ENCODE measurements at places on chromosomes 16 and 17.

DNA sequence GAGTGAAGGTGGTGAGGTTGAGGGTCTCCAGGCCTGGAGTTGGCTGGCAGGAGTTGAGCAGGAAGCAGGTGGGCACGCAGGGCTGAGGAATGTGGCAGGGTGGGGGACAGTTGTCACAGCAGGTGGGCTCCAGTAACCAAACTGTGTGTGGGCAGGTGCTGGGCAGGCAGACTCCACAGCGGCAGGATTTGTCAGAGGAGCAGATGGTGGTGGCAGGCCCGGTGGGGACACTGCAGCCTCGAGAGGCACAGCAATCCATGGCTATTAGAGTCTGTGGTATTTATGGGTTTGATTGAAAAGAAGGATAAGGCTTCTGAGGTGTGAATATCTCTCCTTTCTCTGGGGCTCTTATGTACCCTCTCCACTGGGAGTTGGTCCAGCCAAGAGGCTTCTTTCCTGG lies at the start of gene KRTAP3-3:
TSS of gene KRTAP3-3 (minus strand) at position 326 of the 400 bp plus-strand sequence. CDS start at position 259, 67 bp downstream.
- no peak for DNase-seq

DNA sequence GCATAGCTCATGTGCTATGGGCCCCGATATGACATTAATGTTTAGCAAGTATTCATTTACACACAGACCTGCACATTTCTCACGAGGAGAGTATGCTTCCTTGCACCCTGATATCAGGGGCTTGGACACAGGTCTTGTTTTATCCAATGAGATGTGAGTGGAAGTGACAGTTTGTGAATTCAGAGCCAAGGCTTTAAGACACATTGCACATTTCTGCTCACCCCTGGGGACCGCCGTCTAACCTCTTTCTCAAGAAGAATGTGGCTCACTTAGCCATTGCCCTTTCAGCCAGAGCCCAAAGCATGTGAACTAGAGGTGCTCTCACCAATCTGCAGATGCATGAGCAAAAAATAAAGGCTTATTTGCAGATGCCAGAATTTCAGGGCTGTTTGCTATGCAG lies 116.1 kb upstream of the C16orf82 start:
- DNase-seq: no peak

GRCh38 chr16:28192806-28193529 lies 18.8 kb downstream of the XPO6 start:
- peak; percentile 76 for DNase-seq

- no peak for DNase-seq
These were observed 529.1 kb downstream of the NPIPA7 start for GRCh38 chr16:16908077-16908476.

DNA sequence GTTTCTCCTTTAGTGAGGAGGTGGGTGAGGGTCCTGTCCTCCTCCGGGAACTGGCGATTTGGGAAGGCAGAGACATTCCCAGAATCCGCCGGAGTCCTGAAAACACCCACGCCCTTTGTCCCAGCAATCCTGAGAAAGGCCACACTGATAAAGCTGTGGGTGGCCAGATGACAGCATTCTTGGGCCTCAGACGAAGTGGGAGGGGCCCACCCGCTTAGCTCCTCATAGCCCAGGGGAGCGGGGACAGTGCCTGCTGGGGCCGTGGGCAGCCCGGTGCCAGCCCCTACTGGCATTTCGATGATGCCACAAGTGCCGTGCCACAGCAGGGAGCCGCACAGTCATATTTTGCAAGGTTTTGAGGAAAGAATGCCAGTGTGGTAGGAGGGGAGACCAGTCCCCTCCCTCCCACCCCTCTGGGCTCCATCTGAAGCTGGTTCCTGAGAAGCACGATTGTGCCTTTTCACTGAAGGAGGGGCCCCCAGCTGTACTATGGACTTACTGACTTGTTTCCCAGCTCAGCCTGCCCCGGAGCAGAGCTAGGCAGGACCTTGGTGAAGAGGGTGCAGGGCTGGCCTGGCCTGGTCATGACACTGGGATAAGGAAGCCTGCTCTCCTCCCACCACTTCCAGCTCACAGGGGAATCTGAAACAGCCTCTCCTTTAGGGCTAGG lies 20.9 kb upstream of the MPRIP start:
- no peak for DNase-seq

DNA sequence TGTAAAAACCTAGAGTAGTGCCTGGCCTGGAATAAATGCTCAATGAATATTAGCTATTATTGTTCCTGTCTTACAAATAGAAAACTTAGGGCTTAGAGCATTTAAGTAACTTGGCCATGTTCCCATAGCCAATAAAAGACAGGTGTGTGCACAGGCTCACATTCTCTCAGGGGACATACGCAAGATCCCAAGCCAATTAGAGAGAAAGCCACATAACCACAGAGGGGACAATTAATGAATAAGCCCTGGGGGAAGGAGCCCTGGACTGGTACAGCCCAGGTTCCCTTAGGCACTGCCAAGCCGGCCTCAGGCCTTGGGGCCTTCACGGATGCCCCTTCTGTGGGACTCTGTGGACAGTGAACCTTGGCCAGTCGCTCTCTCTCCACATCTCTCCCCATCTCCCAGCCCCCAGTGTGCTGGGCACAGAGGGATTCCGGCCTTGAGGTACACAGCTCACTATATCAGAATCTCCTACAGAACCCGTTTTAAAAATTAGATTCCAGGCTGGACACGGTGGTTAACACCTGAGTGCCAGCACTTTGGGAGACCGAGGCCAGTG lies 27.3 kb upstream of the ABCC12 start:
- no peak for DNase-seq

DNA sequence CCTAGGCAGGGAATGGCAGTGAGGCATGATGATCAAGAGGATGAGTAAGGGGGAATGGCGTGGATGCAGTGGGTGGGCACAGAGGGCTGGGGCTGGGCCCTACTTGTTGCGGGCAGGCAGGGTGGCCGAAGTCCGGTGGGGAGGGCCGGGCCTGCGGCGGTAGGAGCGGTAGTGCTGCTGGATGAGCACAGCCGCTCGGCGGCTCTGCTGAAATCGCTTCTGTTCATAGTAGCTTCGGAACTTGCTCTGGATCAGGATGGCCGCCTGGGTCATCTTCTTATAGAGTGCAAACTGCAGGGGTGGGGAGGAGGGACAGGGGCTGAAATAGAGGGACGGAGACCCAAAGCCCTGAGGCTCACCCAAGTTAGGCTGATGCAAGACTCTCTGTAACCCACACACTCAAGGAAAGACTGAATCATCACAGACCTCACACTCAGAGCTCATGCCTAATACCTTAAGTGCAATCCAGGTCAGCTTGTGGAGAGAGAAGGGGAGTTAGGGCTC lies 1.5 kb upstream of the SPAG7 start:
- no peak for DNase-seq

- DNase-seq: no peak
These were observed 271.6 kb upstream of the TNRC6C start for GRCh38 chr17:77686903-77687302.
